Transverse colon (tissue), 4 donors: ENCODE measurements at places on chromosomes 16 and 17. TPM values are rescaled to one million over a fixed set of nuclear protein-coding genes. Genes with fewer than 3 reads are reported as not detected.

GRCh38 chr16:49456763-49457162 lies 83.2 kb downstream of the C16orf78 start:
- no peak for DNase-seq

DNA sequence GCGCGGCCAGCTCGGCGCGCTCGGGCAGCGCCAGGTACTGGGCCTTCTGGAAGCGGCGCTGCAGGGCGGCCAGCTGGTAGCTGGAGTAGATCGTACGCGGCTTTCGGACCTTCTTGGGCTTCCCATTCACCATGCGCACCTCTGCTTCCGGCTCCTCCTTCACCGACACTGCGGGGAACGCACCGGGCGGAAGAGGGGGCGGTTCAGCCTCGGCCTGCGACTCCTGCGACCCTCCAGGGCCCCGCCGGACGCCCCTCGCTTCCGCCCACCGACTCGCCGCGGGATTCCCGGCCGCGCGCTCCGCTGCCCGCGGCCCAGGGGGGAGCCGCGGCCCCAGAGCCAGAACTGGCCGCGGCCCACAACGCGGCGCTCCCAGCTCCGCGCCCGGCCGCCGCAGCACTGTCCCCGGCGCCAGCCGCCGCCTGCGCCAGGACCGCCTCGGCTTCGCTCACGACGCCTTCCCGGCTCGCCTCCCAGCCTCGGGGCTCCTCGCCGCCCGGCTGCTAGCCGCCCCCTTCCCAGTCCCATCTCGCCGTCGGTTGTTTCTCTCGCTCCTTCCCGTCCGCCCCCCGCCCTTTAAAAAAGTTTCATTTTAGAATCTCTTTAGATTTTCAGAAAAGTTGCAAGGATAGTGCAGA lies 1.5 kb downstream of the DLX3 start:
- no peak for DNase-seq

CDRT4 gene
- 13.7 TPM for total RNA-seq

CHMP1A gene
- 144 TPM for total RNA-seq

GRCh38 chr17:59963738-59964481 lies 630 bp downstream of the RNFT1 start:
- peak; percentile 60 for DNase-seq

DNA sequence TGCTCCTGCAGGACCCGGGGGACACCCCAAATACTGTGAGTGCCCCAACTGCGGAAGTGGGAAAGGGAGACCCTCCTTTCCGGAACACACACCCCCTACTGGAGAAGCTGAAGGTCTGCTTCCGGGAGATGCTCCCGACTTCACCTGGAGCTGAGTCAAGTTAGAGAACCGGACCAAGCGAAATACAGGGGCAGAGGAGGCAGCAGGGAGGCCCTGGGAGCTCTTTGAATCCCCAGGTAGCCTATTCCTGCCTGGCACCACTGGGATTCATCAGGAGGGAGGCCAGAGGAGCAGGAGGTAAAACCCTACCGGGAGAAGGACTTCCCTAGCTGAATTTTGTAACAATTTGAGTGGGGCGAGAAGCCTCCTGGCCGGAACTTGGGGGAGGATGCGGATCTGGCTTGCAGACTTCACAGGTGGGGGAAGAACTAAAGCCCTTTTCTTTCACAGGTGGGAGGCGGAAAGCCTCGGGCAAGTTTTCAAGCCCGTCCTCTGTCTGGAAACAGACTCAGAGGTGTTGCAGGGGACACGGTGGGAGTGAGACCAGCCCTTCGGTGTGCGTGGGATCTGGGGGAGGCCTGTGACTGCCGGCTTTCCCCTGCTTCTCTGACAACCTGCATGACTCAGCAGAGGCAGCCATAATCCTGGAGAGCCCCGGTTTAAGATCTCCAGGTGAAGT lies 22.4 kb upstream of the TEKT1 start:
- no peak for DNase-seq

DNA sequence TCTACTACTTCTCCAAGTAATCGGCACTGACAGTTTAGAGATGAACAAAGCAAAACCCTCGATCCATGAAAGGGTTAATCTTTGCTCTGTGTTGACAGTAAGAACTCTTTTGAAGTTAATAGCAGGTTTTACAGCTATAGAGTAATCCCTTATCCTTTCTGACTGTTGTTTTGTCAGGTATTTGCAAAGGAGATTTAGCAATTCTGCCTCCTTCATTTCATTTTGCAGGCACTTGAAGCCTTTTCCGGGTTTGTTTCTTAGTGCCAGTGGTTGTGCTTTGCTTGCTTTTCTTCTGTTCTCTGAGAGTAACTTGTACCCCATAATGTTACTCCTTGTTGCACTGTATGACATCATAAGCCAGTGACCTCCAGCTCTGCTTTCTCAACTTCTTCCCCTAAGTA lies 64.5 kb downstream of the TANGO6 start:
- no peak for DNase-seq

DNA sequence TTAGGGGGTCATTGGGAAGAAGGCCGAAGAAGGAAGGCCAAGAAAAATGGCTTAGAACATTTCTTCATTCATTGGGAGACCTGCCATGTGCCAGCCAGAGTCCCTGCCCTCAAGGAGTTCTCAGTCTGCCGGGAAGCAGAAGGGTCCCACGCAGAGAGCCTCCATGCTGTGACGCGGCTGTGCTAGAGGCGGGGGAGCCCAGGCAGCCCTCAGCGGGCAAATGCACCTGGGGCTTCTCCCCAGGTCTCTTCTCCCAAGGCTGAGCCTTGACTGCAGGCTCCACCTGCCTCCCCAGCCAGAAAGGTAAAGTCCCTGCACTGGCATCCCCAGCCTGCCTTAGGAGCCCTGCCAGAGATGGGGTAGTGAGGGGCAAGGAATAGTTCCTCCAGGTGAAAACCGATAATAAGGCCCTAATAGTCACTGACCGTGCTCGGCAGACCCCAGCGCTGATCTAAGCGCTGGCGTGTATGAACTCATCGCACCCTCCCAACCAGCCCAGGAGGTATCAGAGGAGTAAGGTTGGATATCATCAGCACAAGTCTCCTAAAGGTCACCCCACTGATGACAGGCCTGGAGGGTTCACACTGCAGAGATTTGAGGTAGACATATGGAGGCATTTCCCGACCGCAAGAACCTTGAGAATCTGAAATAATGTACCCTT lies 6.0 kb upstream of the CDR2L start:
- DNase-seq: no peak

BAHCC1 gene
- total RNA-seq: 8.7 TPM

MAZ gene
- total RNA-seq: 174 TPM

TUBB3 gene
- 12.7 TPM for total RNA-seq

DNA sequence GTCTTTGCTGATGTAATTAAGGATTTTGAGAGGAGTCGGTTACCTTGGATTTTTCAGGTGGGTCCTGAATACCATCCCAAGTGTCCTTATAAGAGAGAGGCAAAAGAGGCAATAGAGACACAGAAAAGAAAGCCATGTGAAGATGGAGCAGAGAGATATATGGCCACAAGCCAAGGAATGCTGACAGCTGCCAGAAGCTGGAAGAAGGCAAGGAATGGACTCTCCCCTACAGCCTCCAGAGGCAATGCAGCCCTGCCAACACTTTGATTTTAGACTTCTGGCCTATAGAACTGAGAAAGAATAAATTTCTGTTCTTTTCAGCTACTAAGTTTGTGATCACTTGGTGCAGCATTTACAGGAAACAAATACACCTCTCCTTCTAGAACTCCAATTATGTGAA lies 8.2 kb upstream of the RNFT1 start:
- no peak for DNase-seq

- DNase-seq: peak; percentile 58
Measured at GRCh38 chr17:44095647-44096496, 25.3 kb downstream of the G6PC3 start.

OMG gene
- not detected for total RNA-seq

PNPO gene
- 25.8 TPM for total RNA-seq

SLC16A6 gene
- 0.48 TPM for total RNA-seq

KANSL1 gene
- 161 TPM for total RNA-seq

DNA sequence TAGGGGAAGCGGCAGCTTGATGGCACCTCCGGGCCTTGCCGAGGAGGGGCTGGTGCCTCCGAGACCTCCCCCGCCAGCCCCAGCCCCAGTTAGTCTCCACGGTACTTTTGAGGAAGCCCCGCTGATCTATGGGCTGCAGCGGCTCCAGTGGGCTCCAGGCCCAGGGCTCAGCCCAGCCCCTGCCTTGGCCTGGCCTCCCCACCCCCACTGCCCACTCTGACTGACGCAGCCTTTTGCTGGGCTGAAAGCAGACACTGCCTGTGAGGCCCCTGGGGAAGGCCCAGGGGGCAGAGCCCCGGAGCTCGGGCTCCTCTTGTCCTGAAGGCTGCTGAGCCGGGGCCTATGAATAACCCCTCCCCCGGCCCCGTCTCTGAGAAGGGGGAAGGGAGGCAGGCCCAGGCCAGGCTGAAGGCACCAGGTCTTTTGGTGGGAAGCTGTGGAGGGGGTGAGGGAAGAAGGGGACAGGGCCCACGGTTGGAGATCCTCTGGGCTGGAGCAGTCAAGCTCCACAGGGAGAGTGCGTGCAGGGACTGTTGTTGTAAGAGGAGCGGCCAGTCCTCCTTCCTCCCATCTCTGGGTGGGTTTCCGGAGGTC lies 7.5 kb upstream of the SMTNL2 start:
- no peak for DNase-seq

DNA sequence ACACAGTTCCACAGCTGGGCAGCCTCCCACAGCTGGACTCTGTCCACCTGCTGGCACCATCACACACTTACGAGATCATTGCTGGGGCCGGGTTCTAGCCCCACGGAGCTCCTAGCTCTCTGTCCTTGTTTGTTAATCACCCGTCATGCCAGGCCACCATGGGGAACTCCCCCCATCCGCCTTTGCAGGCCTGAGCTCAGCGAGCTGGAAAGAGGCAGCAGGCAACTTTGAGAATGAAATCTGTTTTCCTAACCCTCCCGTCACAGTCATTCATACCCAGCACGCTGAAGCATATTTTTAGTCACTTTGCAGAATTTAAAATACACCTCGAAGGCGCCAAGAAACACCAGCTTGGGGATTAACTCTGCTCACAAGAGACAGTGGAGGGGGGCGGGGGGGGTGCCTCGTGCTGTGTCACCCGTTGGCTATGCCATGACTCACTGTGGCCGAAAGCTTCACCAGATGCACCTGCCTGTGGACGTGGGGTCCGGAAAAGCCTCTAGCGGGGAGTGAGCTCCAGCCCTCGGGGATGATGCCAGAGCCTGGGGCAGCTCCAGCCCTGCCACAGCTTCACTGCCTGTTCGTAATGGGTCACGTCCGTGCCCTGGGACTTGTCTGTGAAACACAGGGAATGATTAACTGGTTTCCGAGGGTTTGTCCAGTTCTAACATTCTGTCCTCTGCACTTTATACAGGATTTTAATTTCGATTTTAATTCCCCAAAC lies 1.4 kb upstream of the SPNS2 start:
- DNase-seq: no peak

GRCh38 chr17:34146440-34147043 lies 108.5 kb upstream of the CCL2 start:
- DNase-seq: peak; percentile 73

NXN gene
- total RNA-seq: 15.5 TPM

NSRP1 gene
- total RNA-seq: 56.7 TPM

GRCh38 chr17:66661411-66662256 lies 173.3 kb upstream of the CACNG5 start:
- no peak for DNase-seq

CCDC200 gene
- not detected for total RNA-seq

ABAT gene
- 15.7 TPM for total RNA-seq

DNA sequence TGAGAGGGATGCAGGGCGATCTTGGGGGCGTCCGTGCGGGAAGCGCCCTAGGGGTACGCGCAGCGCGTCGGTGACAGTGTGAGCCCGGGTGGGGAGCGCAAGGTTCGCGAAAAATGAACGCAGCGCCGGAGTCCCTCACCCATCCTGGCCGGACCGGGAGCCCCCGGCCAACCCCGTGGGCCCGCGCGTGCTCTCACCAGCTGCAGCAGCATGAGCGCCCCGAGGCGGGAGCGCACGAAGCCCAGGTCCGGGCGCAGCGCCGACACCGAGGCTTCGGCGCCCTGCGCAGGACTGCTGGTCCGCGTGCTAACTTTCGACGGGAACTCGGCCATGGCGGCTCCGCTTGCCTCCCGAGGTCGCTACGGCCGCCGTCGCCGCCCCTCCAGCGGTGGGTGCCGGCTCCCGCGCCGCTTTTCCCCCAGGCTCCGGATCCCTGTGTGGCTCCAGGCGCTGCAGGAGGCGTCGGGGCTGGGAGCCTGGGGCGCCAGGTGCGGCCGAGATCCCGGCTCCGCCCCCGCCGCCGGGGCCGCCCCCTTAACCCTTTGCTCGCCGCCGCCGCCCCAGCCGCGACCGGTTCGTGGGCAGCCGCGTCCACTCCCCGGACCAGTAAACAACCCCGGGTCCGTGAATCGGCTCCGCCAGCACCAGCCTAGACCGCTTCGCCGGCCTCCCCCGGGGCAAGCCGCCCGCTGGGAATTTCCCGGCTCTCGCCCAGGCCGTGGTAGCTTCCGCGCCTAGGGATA lies at the start of gene PLLP:
Gene PLLP, minus strand, starts transcription at position 464 of the 743 bp plus-strand sequence. Its CDS starts 132 bp downstream, at position 332.
- peak; percentile 59 for DNase-seq

GRCh38 chr16:60107871-60108270 lies 1373.8 kb upstream of the GOT2 start:
- no peak for DNase-seq

- DNase-seq: no peak
Measured at GRCh38 chr16:60729051-60729450, 1307.2 kb downstream of the CDH8 start.
